HFFc6 (cell line): ENCODE measurements at places on chromosomes 12 and 14. TPM values are rescaled to one million over a fixed set of nuclear protein-coding genes. Genes with fewer than 3 reads are reported as not detected.

DNA sequence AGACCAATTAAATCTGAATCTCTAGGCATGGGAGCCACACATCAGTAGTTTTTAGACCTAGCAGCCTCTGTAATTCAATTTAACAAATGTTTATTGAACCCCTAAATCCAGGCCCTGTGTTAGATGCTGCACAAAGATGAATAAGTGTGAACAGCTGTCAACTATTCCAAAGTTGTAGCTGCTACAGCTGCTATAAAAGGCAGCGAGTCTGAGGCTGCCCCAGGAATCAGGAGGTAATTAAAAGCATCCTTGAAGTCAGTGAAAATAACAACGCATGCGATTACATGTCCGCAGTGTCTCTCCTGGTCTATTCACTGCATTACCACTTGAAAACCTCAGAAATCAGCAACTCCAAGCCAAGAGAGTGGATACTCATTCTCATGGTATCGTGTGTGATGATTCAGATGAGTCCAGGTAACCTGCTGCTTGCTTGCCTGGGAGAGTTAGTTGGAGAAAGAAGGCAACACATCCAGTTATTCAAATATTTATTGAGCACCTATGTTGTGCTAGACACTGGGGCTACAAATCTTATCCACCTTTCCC is 34.9 kb upstream of the DDHD1 start:
- DNase-seq, result no peak

GRCh38 chr14:35682802-35683201 is 126.3 kb downstream of the RALGAPA1 start:
- no peak for DNase-seq

- DNase-seq, result peak; percentile 35
Observed at GRCh38 chr12:56271031-56271430, 4.3 kb downstream of the COQ10A start.

GRCh38 chr12:15752785-15753184 is 36.4 kb downstream of the EPS8 start:
- peak; percentile 53 for DNase-seq

DNA sequence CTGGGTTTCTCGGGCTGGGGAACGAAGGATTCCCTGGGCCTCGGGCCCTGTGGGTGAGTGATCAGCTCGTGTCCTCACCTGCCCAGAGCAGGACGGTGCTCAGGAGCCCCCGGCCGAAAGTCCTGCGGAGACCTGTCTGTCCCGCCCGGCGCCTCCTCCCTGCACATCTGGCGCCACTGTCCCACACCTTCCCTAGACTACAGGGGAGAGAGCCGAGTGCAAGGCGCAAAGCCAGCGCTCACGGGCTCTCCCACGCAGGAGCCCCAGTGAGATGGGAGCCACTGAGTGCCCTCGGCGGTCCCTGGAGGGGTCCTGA is 13.1 kb upstream of the TEX22 start:
- no peak for DNase-seq

GRCh38 chr14:79134361-79134760 is 964.2 kb downstream of the NRXN3 start:
- DNase-seq, result no peak

DNA sequence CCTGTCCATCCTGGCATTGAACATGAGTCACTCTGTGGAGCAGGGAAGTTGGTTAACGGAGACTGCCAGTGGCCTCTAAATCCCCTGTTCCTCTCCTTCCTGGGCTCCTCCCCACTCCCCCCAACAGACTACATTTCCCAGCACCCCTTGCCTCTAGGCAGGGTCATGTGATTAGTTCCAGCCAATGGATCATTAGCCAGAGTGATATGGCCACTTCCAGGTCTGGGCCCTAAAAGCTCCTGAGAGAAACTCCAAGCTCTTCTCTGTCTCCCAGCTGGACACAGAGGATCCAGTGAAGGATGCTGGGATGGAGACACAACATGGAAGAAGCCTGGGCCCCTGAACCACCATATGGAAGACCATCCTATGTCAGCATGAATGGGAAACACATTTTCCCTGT is 54.4 kb upstream of the RFLNA start:
- DNase-seq, result no peak

GRCh38 chr14:26598081-26598671 is 343 bp upstream of the NOVA1 start:
- no peak for DNase-seq

DNA sequence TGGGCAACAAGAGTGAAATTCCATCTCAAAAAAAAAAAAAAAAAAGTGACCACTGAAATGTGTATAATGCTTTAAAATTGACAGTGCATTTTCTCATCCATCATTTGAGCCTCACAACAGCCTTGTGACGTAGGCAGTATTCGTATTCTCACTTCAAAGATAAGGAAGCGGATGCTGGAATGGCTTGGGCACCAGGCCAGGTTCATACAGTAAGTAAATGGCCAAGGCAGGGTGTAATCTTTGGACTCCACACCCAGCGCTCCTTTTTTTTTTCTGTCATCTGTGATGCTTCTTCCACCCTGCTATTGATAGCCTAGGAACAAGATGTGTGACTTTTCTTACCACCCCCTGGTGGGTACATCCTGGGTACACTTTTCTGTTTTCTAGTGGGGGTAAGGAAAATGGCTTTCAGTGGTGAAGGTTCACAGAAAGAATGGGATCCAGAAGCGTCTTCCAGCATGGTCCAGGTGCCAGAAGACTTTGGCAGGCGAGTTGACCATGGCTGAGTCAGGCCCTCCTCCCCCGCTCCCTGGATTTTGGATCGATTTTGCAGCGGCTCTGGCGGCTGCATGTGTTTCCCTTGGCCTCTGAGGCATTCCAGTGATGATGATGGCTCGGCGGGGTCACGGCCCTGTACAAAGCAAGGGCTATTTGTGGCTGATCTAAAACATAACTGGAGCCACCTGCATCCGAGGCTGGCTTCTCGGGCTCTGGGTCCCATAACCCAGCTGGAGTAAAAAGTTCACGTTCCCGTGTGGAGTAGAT is 110.6 kb downstream of the CACNA1C start:
- no peak for DNase-seq

- DNase-seq, result no peak
Observed at GRCh38 chr12:61956545-61956944, 303.7 kb upstream of the USP15 start.

GRCh38 chr14:69665631-69666030 is 54.2 kb downstream of the SUSD6 start:
- DNase-seq, result peak; percentile 23

GRCh38 chr14:31949709-31950108 is 127.4 kb upstream of the ARHGAP5 start:
- peak; percentile 16 for DNase-seq

The C12orf42 gene
- not detected in 3 replicates for total RNA-seq

DNA sequence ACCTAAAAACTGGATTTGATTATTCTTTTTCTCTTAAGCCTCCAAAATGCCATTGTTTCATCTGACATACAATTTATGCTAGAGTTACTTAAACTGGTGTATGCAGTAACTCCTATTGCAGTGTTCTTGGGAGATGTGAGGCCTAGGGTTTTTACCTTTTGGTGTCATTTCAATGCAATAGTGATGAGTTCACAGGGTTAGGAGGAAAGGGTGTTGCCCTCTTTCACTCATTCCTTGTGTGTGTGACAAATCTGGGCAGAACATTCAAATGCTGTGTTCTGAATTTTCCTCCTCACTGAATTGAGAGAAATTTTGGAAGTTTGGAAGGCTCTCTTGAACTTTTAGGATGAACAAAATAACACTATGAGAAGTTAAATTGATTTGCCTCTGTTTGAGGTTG is 69.9 kb downstream of the IGF1 start:
- no peak for DNase-seq

- no peak for DNase-seq
Observed at GRCh38 chr12:643475-644302, 19.6 kb downstream of the NINJ2 start.

The FBRSL1 gene
- 21.5 and 32.3 TPM in 2 replicates for total RNA-seq

DNA sequence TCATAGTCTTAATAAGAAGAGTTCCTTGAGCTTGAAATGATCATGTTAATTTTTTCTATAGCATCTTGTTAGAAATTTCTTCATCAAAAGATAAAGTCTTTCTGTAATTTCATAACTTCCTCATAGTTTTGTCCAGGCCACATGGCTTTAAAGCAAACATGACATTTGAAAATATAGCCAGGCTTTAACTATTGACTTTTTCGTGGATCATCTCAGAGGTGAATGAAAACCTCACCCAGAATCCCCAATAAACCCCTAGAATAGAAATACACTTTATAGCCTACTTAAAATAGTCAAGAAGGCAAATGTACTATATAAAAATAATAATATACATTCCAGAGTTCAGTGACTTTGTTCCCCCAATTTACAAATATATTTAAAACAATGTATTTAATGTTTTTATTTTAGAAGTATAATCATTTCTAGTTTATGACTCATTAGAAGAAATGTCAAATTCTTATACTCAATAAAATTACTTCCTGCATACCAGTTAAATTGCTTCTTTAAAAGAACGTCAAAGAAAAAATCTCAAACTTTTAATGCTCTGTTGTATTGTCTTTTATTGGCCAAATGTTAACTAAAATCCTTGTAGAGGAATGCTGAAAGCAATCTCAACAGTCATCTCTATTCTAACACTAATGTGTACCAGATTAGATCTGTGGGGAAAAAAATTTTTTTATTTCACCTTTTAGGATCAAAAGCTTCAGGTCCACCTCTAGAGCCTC is 21.6 kb downstream of the EXOC5 start:
- DNase-seq, result peak; percentile 23

GRCh38 chr14:32027255-32027939 is 49.7 kb upstream of the ARHGAP5 start:
- peak; percentile 32 for DNase-seq

DNA sequence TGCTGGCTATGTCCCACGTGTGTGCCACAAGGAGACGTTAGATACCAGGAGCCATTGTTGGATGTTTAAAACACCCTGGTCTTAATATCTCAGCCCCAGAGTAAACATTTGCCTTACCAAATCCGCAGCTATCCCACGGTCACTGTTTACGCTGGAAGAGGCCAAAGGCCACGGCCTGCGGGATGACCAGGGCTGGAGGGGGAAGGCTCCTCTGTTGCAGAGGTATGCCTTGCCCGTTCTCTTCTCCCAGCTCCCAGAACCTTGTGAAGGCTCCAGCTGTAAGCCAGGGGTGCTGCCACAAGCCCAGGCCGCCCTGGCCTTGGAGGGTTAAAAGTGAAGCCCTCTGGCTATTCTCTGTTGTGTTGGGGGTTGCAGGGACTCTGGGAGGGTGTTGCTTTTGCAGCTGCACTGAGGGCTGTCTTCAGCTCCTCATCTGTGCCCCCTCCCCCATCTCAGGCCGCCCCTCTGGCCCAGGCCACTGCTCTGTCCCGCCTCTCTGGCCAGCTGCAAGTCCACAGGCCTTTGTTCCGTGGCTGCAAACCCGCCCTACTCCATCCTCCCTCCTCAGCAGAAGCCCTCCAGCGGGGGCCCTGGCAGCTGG is 2.5 kb downstream of the PLEKHG3 start:
- no peak for DNase-seq

The CAPZA3 gene
- not detected in 3 replicates for total RNA-seq

DNA sequence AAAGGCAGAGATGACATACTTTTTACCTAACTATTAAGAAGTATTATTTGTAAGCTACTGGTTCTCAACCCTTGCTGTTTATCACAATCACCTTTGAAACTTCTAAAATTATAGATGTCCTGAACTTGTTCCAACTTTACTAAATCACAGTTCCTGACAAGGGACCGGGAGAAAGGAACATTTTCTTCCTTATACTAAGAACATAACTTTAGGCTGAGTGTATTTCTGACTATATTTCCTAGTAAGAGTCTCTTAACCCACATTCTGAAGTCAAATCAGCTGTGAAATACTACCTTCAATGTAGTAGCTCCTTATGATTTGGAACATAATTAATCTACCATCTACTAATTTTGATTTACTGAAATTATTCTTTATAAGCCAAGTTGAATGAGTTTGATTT is 80.2 kb downstream of the BAZ1A start:
- DNase-seq, result peak; percentile 5

The BDKRB1 gene
- 37.3 to 64.1 TPM (median 55.4 TPM) in 3 replicates for total RNA-seq
